ENCODE measurements at places on chromosomes 1 and 21. TPM values are rescaled to one million over a fixed set of nuclear protein-coding genes. Genes with fewer than 3 reads are reported as not detected.

DNA sequence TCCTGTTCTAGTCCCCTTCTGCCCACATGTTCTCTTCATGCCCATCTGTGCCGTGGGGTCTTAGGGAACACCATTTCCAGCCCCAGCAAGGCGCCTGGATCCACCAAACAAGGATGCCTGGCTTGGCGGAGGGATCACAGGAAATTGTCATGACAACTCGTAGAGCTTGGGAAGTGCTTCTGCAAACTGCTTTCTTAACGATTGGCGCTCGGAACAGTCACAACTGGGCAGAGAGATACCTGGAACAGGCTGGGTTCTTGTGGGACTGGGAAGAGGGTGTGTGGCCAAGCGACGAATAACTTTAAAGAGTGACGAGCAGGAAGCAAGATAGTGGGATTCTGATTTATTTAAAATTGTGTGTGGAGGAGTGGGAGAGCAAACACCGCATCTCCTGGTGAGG, 329.8 kb downstream of the RPS6KC1 start:
- DNase-seq = peak; percentile 22

The DR1 gene
- total RNA-seq = 56.0 TPM

DNA sequence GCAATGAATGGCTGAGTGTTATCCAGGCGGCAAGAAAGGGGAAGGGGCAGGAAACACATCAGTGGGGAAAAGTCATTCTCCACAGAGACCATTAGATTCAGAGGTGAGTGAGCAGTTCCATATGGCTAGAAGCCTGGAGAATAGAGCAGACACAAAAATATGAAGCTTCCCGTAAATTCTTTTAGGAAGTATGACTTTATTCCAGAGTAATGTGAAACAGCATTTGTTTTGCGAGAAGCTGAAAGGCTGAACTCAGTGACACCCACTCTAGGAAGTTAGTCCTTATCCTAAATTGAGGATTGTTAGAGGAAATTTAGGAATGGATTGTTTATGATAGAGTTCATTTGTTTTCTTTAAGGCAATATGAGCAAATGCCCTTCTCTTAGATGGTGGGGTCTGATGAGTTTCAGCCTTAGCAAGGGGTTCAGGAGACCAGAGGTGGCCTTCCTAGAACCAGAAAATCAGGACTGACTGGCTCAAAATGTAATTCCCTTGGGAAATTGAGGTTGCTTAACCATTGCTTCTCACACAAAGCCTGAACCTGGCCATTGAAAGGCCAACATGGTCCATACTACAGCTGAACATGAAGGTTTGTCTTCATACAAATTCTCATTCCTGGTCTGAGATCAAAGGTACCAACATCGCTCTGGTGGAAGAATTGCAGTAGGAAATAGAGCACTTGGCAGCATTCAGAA, 167.5 kb downstream of the TPR start:
- DNase-seq = no peak

GRCh38 chr1:201511941-201512539, 5.1 kb upstream of the CSRP1 start:
- peak; percentile 41 for DNase-seq

The NHLH1 gene
- 0.37 TPM for total RNA-seq

The ZSCAN20 gene
- 10.1 TPM for total RNA-seq

DNA sequence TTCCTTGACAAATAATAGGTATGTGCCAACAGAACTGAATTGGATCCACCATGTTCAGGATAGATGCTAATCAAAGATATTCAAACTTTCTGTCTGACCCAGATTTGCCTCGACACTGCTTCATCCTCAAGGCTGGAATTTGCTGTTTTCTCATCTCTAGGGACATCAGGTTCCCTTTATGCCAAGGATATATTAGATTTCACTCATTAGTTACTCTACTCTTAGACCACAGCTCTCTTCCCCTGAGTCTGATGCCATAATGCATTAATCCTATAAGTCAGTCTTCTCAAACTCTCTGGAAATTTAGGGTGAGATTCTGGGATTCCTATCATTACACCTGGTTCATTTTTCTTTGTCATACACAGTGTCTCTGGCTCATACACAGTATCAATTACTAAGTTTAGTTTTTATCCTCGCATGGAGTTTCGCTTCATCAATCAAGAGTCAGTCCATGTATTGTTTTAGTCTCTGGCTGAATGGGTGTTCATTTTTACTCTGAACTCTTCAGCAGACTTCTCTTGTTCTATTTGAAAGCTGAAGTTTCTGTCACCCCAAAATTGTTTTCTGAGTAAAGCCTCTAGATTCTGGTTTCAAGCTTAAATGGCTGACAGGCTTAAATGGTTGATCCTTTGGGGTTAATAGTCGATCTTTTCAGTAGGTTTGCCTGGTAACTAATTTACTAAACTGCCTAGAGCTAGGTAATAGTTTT, 9.3 kb upstream of the DCAF6 start:
- no peak for DNase-seq

The GNG12 gene
- 28.1 TPM for total RNA-seq

- DNase-seq = no peak
These were observed 35.7 kb upstream of the AGL start for GRCh38 chr1:99814373-99814900.

DNA sequence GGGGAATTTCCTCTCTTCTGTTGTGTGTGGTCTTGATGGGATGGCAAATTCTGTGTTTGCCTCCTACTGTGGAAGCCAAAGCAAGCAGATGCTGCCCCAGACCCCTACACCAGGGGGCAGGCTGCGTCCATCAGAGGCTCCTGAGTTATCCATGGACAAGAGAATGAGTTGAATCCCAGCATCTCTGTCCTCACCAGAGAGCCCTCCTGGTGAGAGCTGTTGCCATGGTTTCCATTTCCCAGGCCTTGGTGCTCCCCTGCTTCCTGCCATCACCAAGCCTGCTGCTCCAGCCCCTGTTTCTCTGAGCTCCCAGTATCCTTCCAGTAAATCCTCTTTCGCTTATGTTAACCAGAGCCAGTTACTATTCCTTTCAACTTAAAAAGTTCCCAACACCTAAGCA, 20.4 kb upstream of the GNG12 start:
- peak; percentile 80 for DNase-seq

GRCh38 chr21:38813143-38813542, 7.4 kb downstream of the ETS2 start:
- no peak for DNase-seq

DNA sequence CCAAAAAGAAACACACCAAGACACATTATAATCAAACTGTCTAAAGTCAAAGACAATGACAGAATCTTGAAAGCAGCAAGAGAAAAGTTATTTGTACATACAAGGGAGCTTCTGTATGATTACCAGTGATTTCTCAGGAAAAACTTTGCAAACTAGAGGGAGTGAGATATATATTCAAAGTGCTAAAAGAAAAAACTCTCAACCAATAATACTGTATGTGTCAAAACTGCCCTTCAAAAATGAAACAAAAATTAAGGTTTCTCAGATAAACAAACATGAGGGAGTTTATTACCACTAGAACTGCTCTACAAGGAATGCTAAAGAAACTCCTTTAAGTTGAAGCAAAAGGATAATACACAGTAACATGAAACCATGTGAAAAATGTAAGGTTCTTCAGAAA, 79.4 kb downstream of the LBR start:
- DNase-seq = no peak

DNA sequence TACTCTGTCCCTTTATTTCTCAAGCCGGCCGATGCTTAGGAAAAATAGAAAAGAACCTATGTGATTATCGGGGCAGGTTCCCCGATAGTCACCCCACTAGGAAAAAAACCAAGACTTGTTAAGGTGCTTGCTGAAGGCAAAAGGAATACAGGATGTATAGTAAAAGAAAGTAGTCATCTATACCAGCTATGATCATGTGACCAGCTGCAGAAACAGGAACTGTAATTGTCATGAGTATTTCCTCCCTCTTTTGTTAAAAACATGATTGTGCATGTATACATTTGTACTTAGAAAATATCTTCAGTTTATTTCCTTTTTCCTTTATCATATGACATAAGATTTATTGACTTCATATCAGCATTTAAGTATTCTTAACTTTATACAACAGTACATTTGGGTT, 30.5 kb downstream of the PIGK start:
- DNase-seq = no peak

The AADACL3 gene
- total RNA-seq = not detected

The FMO5 gene
- 6.4 TPM for total RNA-seq

- no peak for DNase-seq
These were observed 287.8 kb downstream of the LMX1A start for GRCh38 chr1:165068741-165069140.

The GUK1 gene
- total RNA-seq = 343 TPM

DNA sequence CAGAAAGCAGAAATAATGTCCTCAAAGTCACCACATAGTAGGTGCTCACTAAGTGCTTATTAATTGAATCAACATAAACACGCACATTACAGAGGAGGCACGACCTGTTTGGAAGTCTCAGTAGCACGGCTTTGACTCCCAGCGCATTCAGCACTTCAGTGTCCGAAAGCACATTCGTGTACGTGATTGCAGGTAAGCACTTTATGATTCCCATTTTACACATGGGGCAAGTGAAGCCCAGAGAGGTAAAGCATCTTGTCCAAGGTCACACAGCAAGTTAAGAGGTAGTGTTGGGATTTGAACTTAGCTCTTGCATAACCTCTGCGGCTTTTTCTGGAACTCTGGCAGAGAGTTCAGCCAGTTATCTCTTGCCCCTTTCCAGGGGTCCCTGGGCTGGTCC, 85.2 kb upstream of the WNT4 start:
- no peak for DNase-seq

DNA sequence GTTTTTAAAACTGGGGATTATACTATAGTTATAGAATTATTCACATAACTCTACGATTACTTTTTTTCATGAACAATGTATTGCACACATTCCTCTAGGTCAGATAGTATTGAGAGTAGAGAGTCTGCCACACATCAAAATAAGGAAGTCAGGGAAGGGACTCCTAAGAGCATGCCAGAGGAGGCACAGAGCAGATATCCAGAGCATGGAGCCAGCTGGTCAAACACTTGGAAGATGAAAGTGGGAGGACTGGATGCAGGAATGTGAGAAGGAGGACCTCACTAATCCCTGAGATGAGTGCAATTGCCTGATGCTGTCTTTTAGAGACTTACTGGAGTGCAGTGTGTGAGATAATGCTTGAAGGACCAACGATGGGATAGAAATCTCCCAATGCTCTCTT, 9.6 kb upstream of the RFX5 start:
- no peak for DNase-seq

The GBP7 gene
- not detected for total RNA-seq

DNA sequence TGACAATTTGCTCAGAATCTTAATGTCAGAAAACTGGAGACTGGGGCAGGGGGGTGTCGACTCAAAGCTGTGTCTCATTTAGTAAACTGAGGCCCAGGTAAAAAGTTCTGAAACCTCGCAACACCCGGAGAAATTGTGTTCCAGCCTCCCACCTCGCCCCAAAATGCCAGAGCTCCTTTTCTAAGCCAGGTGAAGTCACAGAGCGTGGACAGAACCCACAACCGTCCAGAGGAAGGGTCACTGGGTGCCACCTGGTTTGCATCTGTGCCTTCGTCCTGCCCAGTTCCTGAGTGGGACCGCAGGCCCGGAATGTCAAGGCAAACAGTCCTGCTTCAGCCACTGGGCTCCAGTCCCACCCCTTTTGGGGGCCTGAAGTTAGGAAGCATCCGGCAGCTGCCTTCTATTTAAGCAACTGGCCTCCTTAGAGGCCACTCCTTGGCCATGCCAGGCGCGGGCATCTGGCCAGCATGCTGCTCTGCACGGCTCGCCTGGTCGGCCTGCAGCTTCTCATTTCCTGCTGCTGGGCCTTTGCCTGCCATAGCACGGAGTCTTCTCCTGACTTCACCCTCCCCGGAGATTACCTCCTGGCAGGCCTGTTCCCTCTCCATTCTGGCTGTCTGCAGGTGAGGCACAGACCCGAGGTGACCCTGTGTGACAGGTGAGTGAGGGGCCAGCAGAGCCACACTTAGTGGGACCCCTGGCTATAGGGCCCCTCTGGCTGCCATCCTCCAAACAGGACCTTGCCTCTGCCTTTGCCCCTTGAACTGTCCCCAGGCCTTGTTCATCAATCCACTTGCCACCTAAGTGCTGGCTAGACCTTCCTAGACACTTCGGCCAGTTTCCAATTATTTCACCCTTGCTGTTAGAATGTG, at the start of gene TAS1R1:
TSS of gene TAS1R1 (plus strand) at position 401 of the 872 bp plus-strand sequence. CDS start at position 468, 67 bp downstream.
- peak; percentile 70 for DNase-seq

The PGLYRP4 gene
- total RNA-seq = not detected

GRCh38 chr1:231903586-231904081, 277.0 kb downstream of the DISC1 start:
- DNase-seq = no peak

DNA sequence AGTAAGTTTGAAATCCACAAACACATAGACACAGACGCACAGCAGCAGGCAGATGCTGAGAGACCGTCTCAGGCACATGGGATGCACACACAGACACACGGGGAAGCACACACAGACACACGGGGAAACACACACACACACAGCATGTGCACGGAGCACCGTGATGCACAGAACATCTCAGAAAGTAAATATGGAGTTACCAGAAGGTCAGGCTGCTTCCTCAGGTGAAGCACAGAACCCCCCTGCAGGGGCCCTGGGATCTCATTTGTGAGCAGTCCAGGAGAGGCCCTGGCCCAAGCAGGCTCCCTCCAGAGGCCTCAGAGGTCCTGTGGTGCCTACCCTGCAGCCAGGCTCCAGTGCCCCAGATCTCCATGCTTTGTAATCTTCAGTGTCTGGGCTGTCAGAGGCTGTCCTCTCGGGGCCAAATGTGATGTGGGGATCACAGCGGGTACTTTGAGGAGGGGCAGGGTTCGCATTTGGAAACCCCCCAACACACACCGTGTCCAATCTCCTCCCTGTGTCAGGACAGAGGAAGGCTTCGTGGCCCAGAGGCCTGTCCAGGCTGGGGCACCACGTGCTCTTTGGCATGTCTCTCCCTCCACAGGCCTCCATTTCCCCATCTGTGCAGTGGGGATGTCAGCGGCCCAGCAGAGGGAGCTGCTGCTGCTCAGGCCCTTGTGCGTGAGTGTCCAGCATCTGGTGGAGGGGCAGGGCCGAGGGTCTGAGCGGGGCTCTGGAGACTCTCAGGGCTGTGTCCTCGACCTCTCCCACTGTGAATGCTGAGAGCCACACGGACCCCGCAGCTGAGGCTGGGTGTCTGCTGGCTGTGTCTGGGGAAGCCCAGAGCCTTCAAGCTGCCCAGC, 23.0 kb upstream of the PRSS38 start:
- no peak for DNase-seq

The AVPR1B gene
- not detected for total RNA-seq

The RNF186 gene
- total RNA-seq = 0.19 TPM

The DESI2 gene
- total RNA-seq = 70.0 TPM

GRCh38 chr1:219177363-219177762, 3.7 kb downstream of the LYPLAL1 start:
- DNase-seq = no peak

The E2F2 gene
- total RNA-seq = 4.2 TPM

GRCh38 chr1:151047925-151048644, 534 bp downstream of the C1orf56 start:
- DNase-seq = peak; percentile 85

Data from testis (tissue), 5 donors.